ENCODE measurements at places on chromosomes 7 and 10.

- no peak for DNase-seq
Observed at GRCh38 chr10:670038-670437, 19.4 kb downstream of the DIP2C start.

GRCh38 chr7:8290645-8291308, 28.8 kb upstream of the ICA1 start:
- DNase-seq = no peak

- no peak for DNase-seq
Observed at GRCh38 chr7:83791737-83792136, 142.8 kb upstream of the SEMA3E start.

DNA sequence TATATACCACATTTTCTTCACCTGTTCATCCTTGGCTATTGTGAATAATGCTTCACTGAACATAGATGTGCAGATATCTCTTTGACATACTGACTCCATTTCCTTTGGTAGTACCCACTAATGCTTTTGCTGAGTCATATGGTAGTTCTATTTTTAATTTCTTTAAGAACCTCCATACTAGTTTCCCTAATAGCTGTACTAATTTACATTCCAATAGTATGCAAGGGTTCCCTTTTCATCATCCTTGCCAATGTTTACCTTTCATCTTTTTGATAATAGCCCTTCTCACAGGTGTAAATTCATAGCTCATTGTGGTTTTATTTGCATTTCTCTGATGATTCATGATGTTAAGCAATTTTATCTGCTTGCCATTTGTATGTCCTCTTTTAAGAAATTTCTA, 159.9 kb downstream of the CALCR start:
- DNase-seq = no peak

GRCh38 chr10:43132867-43133787, 5.1 kb upstream of the CSGALNACT2 start:
- no peak for DNase-seq

DNA sequence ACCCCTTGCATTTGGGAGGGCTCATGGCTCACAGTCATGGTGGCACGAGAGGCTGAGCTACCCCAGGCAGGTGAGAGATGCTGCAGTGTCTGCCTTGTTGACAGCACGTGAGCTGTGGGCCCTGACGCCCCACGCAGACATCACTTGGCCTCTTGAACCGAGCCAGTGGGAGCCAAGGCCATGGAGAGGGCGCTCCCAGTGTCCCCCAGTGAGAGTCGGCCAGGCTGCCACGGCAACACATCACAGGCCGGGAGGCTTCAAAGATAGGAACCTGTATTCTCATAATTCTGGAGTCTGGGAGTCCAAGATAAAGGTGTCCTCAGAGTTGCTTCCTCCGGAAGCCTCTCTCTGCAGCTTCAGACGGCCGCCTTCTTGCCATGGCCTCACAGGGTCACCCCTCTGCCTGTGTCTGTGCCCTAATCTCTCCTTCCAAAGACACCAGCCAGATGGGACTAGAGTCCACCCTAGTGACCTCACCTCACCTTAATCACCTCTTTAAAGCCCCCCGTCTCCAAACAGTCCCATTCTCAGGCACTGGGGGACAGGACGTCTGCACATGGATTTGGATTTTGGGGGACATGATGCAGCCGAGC, 119.6 kb downstream of the KLF6 start:
- DNase-seq = no peak

DNA sequence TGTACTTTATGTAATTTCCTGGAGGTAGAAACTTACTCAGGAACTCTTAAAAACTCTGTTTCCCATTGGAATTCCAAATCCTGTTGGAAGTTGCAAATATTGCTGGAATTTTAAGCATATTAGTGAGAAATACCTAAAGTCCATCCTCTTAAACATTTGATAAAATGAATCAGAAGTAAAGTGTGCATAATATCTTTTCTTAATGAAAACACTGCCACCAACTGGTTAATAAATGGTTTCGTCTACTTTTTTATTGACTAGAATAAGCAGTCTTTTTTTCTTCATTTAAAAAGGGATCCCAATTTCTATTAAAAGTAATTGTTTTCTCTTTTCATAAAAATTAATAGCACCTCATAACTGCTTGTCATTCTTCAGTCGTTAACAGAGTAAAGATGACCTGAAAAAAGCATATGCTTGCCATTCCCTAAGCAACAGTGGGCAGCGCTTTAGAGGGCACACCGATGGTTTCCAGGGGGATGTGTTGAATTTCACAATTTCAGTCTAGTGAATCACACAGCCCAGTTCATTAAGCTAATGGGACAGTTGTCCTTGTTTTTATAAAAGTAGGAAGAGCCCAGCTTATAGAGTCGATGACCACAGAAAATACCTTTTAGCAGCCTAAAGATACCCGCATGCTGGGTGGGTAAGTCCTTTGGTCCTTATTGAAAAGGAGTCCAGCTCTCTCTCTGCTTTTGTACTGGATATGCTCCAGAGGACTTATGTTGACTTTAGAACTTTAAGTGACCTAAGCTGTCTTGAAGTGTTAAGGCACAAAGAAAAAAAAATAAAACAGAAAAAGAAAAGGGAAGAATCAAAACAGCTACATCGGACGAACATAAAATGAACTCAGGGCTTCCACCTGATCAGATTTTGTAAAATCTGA, 28.5 kb downstream of the NPS start:
- DNase-seq = no peak

DNA sequence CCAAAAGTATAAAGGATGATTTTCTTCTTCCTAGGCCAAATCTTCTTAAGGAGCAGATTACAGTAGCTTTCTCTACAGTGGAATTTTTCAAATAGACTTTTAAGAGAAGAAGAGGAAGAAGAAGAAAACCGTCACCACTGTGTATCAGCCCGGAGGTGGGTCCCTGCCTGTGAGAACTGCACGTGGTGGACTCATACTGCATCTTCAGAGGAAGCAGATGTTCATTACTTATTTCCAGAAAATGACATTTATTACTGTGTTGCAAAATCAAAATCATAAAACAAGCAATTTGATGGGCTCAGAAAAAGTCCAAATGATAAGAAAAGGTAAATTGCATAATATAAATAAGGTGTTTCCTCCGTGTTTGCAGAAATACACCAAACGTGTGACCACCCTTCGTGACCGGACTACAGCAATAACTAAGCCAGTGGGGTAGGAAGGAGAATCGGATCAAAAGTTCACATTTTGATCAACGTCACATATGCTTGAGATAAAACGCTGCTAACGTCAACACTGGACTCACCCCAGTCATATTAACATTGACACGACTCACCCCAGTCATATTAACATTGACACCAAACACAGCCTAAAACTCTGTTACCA, 179.2 kb downstream of the PTPRN2 start:
- no peak for DNase-seq

- no peak for DNase-seq
Observed at GRCh38 chr10:125565046-125565445, 117.9 kb downstream of the TEX36 start.

DNA sequence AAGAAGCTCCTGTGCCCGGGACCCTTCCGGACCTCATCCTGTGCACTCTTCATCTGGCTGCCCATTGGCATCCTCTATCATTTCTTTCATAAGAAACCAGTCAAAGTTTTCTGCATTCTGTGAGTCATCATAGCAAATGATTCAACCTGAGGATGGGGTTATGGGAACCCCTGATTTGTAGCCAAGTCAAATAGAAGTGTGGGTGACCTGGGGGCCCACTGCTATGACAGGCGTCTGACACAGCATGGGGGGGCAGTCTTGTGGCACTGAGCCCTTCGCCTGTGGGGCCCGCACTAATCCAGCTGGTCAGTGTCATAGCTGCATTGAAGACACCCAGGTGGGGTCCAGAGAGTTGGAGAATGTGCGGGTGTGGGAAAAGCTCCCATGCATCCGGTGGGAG, 230.4 kb downstream of the USP6NL start:
- DNase-seq = peak; percentile 12

GRCh38 chr10:129369566-129369965, 97.5 kb upstream of the MGMT start:
- DNase-seq = no peak

GRCh38 chr7:94059746-94060145, 55.6 kb upstream of the BET1 start:
- no peak for DNase-seq
